ENCODE measurements at places on chromosomes 12 and 14.
A peak's percentile ranks its signal among the peaks of the same experiment; 100 is the strongest.

DNA sequence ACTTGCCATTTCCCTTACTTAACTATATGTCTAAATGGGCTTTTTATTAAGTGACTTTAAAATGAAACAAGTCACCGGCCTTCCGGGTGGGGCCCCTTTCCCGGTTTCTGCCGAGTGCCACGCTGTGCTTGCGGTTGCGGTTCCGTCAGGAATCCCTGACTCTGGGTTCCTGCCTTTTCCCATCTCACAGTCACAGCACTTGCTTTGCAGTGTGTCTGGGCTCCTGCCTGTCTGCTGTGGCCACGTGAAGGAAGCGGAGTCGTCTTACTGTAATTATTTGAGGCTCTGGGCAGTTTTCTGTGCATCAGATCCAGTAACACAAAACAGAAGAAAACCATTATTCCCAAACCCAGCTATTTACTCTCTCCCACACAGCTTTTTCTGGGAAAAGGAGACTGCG is 44.0 kb upstream of the FRMD6 start:
- DNase-seq, result peak; percentile 70

DNA sequence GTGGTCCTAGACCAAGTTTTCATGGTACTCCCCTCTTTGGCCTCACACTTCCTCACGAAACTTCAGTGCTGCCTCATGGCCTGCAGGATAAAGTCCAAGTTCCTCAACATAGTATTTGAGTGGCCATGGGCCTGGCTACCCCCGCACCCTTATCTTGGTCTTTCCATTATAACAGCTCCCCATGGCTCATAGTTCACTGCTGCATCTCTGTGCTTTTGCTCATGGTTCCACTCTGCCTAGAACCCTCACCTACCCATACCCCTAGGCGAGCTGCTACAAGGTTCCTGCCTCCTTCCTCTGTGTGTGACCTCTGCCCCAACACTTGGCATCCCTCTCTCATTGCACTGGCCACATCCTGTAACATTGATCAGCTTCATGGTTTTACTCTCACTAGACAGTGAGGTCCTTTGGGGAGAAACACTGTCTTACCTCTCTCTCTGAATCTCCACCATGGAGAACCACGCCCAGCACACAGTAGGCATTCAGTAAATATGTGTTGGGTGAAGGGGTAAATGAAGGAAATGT is 158.9 kb downstream of the GPR65 start:
- no peak for DNase-seq

DNA sequence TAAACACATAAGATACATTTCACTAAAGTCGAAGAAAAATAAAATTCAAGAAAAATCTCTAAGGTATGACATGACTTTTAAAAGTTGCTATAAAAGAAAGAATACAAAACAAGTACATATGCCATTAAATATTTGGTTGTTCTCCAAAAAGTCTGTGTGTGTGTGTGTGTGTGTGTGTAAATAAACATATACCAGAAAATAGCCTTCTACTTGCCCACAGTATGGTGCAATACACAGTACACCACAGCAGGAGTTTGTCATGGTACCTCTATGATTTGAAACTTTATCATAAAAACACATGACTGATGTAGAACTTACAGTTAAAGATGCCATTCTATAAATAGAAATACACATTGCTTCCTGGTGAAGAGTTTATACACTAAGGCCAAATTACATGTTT is 692.7 kb upstream of the MGAT4C start:
- DNase-seq, result peak; percentile 55

GRCh38 chr14:39113685-39114072 is 444 bp upstream of the GEMIN2 start:
- DNase-seq, result no peak

- no peak for DNase-seq
Observed at GRCh38 chr12:58882826-58883225, 37.5 kb downstream of the LRIG3 start.

GRCh38 chr12:124856132-124856841 is 7.4 kb downstream of the SCARB1 start:
- DNase-seq, result no peak

DNA sequence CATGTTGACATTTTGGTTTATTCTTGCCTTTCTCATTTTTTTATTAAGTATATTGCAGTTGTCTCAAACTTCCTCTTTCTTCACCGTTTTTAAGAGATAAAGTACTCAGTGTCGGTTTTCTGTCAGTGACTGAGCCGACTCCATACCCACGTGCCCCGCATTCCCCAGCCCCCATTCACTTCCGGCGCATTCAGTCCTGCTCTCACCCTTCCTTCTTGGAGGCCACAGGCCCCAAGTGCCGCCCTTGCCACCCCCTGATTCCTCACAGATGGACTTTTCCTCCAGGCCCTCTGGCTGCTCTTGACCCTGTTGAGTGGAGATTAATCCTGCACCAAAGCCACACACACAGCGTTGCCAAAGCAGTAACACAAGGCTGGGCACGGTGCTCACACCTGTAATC is 19.1 kb upstream of the DNAH10 start:
- no peak for DNase-seq

DNA sequence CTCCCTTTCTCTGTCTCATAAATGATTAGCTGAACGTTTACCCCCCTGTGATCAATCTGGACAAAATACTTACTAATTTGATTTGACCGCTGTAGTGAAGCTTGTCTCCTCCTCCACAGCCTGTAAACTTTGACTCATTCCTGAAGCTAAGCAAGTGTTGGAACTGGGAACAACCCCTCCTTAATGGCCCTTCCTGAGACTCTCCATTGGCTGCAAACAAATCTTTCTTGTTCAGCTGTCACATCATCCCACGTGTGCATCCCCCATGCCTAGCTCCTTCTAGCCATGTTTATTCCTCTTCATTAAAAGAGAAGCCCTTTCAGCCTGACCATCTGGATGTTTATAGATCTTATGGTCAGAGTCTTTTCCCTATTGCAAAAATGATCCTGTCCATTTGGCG is 281.2 kb downstream of the RGS6 start:
- no peak for DNase-seq

GRCh38 chr12:102043928-102044327 is 17.9 kb downstream of the WASHC3 start:
- no peak for DNase-seq

- no peak for DNase-seq
Observed at GRCh38 chr14:33469898-33470297, 481.0 kb downstream of the EGLN3 start.

GRCh38 chr14:100530270-100531072 is 56.7 kb downstream of the BEGAIN start:
- DNase-seq, result no peak

DNA sequence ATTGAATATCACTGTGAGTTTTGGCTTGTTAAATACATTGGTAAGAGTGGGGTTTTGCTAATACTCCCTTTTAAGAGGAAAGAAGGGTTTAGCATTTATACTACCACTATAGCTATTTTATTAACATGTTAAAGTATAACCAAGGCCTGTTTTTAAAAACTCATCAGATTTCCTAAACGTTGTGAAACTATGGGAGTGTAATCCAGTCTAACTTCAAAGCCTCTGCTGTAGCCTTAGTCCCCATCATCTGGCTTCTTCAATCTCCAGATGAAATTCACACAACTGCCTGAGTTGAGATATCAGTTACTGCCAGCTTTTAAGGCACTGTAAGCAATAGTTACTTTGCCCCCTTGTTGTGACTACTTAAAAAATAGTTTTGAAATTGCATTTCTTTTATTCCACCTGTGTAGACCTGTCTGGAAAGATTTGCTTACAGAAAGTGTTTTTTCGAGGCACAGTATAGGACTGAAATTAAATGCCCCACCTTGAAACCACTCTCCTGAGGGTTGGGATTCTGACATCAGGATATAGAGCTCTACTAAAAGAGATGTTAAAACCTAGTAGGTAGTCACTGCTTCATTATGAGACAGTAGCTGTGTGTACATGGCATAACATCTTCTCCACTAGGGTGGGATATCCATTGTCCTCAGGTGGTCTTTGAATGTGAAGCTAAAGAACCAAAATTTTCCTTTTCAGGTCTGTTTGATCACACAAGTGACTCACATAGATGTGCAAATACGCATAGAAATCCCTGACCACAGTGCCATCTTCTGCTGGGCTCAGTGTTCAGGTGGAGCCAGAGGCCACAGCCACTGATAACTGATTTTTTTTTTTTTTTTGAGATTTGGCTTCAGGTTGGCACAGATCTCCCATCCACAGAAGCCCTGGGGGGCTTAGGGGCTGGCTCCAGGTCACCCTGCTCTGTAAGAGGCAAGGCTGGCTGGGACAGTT is 125.5 kb downstream of the DAAM1 start:
- no peak for DNase-seq

- no peak for DNase-seq
Observed at GRCh38 chr14:99272632-99272898, 568 bp upstream of the BCL11B start.

DNA sequence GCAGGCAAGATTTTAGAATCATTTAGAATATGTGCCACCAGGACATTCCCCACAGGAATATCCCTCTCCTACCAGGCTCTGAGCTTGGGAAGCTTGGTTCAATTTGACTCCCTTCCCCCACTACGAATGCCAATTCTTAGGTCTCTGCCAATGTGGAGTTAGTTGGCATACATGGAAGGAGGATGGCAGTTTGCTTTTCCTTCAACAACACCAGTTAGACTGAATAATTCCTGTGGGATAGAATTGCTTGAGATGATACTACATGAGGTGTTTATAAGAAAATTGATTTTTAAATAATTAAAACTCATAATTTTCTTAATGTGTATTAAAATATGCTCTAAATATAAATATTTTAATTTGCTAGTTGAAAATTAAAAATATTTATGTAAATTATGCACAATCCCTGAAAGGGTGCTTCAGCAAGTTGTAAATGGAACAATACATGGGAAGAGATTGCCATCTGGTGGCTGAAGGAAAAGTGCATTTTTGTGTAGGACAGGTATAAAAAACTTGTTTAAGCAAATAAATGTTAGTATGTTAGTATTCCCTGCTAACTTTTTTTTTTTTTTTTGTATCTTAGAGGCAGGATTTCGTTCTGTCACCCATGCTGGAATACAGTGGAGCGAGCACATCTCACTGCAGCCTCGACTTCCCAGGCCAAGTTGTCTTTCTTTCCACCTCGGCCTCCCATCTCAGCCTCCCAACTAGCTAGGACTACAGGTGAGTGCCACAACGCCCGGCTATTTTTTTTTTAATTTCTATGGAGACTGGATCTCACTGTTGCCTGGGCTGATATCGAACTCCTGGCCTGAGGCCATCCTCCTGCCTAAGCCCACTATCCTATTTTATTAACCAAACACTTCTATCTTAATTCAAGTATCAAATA is 25.8 kb upstream of the STRAP start:
- DNase-seq, result peak; percentile 80

- no peak for DNase-seq
Observed at GRCh38 chr14:104656014-104656714, 33.3 kb upstream of the INF2 start.

DNA sequence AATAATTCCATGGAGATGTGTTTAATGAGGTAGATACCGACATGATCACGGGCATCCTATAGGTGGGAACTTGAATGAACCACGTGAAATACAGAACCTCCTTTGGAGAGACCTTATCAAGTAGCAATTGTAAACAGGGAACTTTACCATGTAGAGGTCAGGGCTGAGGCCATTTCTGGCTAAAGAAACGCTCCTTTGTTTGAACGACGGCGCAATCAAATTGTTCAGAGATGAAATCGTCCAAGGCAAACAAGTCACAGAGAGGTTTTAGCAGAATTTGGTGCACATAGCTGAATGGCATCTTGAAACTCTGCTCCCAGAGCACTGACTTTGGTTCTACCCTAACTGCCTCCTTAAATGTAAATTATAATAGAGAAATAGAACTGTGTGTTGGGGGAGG is 9.8 kb downstream of the PRIMA1 start:
- no peak for DNase-seq

DNA sequence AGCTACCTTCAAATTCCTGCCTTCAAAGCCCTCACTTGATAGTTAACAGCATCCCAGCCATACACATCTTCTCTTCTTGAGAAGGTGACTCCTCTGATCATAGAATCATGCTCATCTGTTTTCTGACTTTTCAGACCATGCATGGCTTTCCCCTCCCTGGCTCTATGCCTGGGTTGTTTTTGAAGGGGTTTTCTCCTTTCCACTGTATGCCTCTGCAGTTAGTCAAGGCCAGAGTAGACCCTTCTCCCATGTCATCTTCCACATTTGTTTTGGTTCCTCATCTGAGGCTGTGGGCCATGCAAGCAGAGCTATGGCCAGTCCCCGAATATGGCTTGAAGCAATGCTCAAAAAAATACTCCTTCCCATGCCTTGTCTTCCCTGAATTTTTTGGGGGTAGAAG is 14.3 kb upstream of the MCRS1 start:
- no peak for DNase-seq

DNA sequence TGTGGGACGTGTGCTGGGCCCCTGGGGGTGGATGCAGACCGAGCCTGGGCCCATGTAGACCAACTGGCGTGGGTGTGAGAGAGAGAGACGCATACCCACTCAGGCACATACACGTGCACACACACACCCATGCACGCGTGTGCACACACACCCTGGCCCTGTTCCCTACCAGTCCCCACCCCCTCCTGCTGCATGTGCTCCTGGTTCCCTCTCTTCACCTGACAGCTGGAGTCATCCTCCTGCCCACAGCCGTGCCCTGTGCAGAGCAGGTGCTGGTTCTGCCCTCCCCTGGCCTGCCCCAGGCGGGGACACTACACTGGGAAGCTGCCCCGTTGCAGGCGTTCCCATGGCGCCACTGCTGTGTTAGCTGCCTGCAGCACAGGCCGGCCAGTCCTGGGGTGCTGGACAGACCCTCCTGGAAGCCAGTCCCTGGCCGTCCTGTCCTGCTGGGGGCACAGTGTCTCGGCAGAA is 18.5 kb downstream of the PACS2 start:
- DNase-seq, result no peak

- no peak for DNase-seq
Observed at GRCh38 chr14:97713023-97713422, 915.8 kb downstream of the VRK1 start.

DNA sequence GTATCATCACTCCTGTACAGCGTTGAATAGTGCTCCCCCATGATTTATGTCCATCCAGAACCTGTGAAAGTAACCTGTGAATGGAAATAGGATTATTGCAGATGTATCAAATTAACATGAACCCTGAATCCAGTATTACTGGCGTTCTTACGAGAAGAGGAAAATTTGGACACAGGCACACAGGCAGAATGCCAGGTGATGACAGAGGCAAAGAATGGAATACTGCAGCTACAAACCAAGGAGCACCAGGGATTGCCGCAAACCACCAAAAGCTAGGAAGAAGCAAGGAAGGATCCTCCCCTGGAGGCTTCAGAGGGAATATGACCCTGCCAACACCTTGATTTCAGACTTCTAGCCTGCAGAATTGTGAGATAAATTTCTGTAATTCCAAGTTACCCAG is 113.5 kb upstream of the EGLN3 start:
- DNase-seq, result no peak

DNA sequence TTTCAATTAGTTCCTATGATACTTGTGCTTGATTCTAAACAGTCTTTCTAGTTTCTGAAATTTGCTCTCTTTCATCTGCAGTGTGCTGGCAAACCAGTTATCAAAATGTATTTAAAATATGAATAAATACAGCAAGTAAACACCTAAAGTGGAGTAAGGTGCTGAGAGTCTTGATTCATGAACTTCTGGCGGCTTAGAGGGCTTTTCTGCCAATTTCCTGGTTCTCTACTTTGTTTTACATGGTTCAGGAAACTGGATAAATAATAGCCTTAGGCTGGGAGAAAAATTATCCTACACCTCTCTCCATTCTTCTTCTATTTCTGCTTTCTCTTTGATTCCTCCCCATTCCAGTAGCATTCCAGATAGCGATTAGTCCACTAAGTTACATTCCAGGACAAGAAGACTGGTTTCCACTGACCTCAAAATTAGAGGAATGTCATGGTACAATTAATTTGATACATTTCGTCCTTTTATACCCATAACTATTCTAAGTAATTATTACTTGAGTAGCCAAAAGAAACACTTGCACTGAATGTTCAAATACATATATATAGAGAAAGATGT is 14.9 kb downstream of the ATP2B1 start:
- DNase-seq, result no peak

GRCh38 chr14:32472512-32473463 is 143.7 kb downstream of the AKAP6 start:
- peak; percentile 86 for DNase-seq

All from iris pigment epithelial cell (primary cell).